ENCODE measurements at places on chromosomes 16 and 17. TPM values are rescaled to one million over a fixed set of nuclear protein-coding genes. Genes with fewer than 3 reads are reported as not detected.

- H3K4me3 ChIP-seq, result no peak overlapping the region
- no peaks in the 10 kb centered on the region for H3K27me3 ChIP-seq
- no peaks in the 10 kb centered on the region for H3K36me3 ChIP-seq
- DNase-seq, result no peak
- no peaks in the 10 kb centered on the region for H3K4me1 ChIP-seq
- H3K27ac ChIP-seq, result no peak overlapping the region
Observed at GRCh38 chr17:38960402-38960801, 6.8 kb downstream of the FBXO47 start.

GRCh38 chr16:4109250-4109736 lies 6.9 kb downstream of the ADCY9 start:
- no peaks in the 10 kb centered on the region for H3K27me3 ChIP-seq
- no peak overlapping the region for H3K4me3 ChIP-seq
- H3K4me1 ChIP-seq, result peaks cover 7% of the 10 kb centered on the region
- no peak for DNase-seq
- H3K36me3 ChIP-seq, result no peaks in the 10 kb centered on the region

DNA sequence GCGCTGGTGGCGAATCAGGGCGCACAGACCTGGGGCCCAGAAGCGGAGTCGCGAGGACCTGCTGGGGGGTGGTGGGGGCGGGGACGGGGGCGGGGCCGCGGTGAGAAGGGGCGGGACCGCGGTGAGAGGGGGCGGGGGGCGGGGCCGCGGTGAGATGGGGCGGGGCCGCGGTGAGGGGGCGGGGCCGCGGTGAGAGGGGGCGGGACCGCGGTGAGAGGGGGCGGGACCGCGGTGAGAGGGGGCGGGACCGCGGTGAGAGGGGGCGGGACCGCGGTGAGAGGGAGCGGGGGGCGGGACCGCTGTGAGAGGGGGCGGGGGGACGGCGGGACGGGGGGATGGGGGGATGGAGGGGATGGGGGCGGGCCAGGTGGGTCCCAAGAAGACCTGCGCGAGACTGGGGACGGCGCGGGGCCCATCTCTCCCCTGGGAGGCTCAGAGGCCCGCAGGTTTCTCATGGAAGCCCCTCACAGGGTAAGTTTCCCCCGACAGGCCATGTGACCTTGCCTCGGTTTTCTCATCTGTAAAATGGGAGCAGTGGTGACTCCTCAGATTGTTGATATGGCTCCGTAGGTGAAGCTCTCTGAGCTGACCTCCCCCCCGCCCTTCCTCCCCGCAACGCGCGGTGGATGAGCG lies 28.6 kb upstream of the DBNDD1 start:
- H3K4me1 ChIP-seq, result peaks cover 16% of the 10 kb centered on the region
- H3K4me3 ChIP-seq, result peak overlapping the region; percentile 40
- H3K27ac ChIP-seq, result peak overlapping the region; percentile 67
- H3K27me3 ChIP-seq, result no peaks in the 10 kb centered on the region
- DNase-seq, result no peak

DNA sequence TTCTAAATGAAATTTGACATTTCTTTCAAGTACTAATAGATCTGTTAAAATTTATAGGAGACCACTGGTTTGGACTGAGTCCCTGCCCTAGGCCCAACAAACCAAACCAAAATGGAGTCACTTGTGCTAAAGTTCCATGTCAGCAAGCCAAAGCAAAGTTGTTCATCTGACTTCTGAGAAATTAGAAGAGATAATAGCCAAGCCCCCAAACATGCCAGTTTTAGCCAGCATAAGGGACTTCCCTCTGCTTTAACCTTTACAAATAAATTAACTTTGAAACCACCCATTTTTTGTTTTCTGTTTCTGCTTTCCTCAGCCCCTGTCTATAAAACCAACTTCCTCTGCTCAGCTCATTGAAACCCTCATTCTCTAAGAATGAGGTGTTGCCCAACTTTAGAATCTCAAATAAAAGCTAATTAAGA lies 18.9 kb downstream of the CDR2 start:
- DNase-seq, result no peak
- no peak overlapping the region for H3K4me3 ChIP-seq
- H3K4me1 ChIP-seq, result no peaks in the 10 kb centered on the region
- no peak overlapping the region for H3K27ac ChIP-seq
- H3K36me3 ChIP-seq, result peaks cover 8% of the 10 kb centered on the region

DNA sequence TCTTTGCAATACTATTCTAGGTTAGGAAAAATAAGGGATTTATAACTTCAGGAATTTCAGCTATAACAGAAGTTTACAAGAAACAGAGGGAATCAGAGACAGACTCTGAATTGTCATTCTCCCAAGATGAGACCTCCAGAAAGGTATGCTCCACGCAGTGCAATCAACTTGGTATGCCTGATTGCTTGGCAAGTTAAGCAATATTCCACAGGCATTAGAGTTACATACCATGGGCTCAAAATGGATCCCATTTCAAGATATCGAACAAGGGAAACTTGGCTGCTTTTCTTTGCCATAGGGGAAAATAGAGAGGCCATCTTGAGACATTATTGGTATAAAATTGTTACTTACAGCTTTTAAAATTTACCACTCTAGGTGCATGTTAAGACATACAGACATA lies 615.6 kb upstream of the SOX9 start:
- no peaks in the 10 kb centered on the region for H3K4me1 ChIP-seq
- H3K27ac ChIP-seq, result no peak overlapping the region
- no peak overlapping the region for H3K4me3 ChIP-seq
- no peak for DNase-seq
- H3K36me3 ChIP-seq, result no peaks in the 10 kb centered on the region

GRCh38 chr16:78478267-78478861 lies 378.9 kb downstream of the WWOX start:
- H3K4me3 ChIP-seq, result no peak overlapping the region
- no peaks in the 10 kb centered on the region for H3K36me3 ChIP-seq
- H3K4me1 ChIP-seq, result no peaks in the 10 kb centered on the region

DNA sequence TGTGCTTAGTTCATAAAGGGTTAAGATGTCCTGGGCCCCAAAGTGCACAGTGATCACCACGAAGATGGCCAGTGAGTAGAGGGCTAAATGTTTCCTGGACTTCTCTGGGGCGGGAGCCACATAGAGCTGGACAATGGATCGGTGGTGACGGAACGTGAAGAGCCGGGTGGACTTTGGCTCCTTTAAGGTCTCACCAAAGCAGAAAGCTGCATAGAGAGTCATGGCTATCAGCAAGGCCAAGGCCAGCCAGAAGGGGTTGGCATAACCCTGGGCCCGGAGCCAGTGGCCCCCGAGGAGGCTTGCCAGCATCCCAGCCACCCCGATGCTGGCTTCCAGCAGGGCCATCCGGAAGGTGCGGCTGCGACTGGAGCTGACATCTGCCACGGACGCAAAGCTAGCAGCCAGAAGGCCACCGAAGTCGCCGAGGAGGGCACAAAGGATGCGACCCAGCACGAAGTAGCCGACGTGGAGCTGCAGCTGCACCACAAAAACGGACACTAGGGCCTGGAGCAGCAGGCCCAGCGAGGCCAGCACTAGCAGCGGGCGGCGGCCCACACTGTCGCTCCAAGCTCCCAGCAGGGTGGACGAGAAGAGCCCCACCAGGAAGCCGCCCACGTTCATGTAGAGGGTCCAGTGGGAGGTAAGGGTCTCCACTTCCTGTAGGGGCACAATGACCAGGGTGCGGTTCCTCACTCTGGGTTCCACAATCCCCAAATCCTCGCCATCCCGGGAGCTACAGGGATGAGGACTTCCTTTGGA lies 1.0 kb downstream of the SLC46A1 start:
- H3K4me3 ChIP-seq, result peak overlapping the region; percentile 64
- H3K27me3 ChIP-seq, result no peaks in the 10 kb centered on the region
- no peaks in the 10 kb centered on the region for H3K36me3 ChIP-seq
- peak overlapping the region; percentile 29 for H3K27ac ChIP-seq

GRCh38 chr17:36833279-36833678 lies 104.0 kb upstream of the LHX1 start:
- no peak overlapping the region for H3K4me3 ChIP-seq
- H3K27ac ChIP-seq, result no peak overlapping the region
- DNase-seq, result no peak
- H3K36me3 ChIP-seq, result no peaks in the 10 kb centered on the region

- no peak overlapping the region for H3K4me3 ChIP-seq
- H3K4me1 ChIP-seq, result no peaks in the 10 kb centered on the region
- no peaks in the 10 kb centered on the region for H3K36me3 ChIP-seq
- DNase-seq, result no peak
- no peaks in the 10 kb centered on the region for H3K27me3 ChIP-seq
Observed at GRCh38 chr17:62868723-62869122, 60.6 kb upstream of the MARCHF10 start.

DNA sequence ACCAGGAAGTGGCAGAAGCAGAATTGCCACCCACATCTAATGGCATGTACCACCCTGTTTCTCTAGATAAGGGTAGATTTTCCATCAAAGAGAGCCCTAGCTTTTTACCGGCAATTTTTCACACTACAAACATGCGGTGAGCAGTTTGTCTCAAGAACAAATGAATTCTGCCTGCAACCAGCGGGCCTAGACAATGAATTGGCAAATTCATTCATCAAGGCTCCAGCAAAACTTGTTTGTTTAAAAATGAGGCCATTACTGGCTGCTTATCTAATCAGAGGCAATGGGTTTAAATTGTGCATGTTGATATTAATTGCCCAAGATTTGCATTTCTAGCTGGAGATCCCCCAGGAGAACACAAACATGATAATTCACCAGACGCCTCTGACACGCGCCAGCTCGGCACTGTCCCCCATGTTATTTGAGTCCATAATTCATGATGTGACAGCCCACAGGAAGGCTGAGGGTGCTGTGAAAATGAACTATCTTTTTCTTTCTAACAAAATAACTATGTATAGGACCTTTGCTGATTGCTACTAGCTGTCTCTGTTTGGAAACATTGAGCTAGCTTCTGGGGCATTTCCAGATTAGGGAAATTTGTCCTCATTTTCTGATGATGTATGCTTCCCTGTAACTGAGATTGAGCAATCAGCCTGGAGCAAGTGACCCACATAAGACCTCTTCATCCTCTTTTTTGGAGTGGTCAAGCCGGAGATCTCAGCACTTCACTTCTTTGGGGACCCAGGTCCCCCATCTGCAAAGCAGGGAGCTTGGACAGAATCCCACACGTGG lies 80.8 kb downstream of the CNGB1 start:
- no peak overlapping the region for H3K4me3 ChIP-seq
- H3K36me3 ChIP-seq, result no peaks in the 10 kb centered on the region
- peaks cover 10% of the 10 kb centered on the region for H3K4me1 ChIP-seq
- H3K27me3 ChIP-seq, result peaks cover 43% of the 10 kb centered on the region
- H3K27ac ChIP-seq, result peak overlapping the region; percentile 25
- no peak for DNase-seq

GRCh38 chr17:72122765-72123529 lies 2.1 kb downstream of the SOX9 start:
- H3K4me1 ChIP-seq, result peaks cover 60% of the 10 kb centered on the region
- DNase-seq, result no peak
- H3K27me3 ChIP-seq, result peaks cover 79% of the 10 kb centered on the region
- H3K27ac ChIP-seq, result no peak overlapping the region
- peak overlapping the region; percentile 63 for H3K4me3 ChIP-seq

Gene CASKIN1
- 0.04 TPM for total RNA-seq

Gene ARHGDIG
- total RNA-seq, result not detected

Gene RNF222
- 8.1 TPM for total RNA-seq

Gene CPNE7
- total RNA-seq, result 1.7 TPM

Gene KRT33A
- not detected for total RNA-seq

Gene KRTAP4-6
- not detected for total RNA-seq

Gene C17orf78
- not detected for total RNA-seq

Gene DNAJA3
- 49.5 TPM for total RNA-seq

Gene MILR1
- 0.79 TPM for total RNA-seq

Gene CDH3
- 36.8 TPM for total RNA-seq

Gene CRYM
- 3.1 TPM for total RNA-seq
